ENCODE measurements at places on chromosomes 5 and 9. TPM values are rescaled to one million over a fixed set of nuclear protein-coding genes. Genes with fewer than 3 reads are reported as not detected.

CARTPT gene
- total RNA-seq = not detected

DNA sequence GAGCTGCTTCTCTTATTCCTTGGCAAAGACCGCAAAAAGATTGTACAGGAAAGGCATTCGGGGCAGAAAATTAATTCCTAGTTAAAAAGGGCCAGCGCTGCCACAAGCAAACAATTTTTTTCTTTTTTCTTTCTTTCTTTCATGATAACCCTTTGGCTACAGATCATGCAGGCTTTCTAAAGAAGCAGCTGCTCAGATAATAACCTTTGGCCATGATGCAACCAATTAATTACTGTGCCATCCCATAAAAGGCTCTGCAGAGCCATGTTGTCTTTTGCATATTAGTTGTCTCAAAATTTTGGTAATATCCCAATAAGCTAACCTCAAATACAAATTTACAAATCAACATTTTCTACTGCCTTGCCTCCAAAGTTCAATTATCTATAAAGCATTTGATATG lies 758.4 kb upstream of the SEMA6A start:
- no peak overlapping the region for H3K4me3 ChIP-seq
- H3K4me1 ChIP-seq = no peaks in the 10 kb centered on the region
- no peaks in the 10 kb centered on the region for H3K36me3 ChIP-seq
- H3K27ac ChIP-seq = no peak overlapping the region
- DNase-seq = no peak

- H3K36me3 ChIP-seq = no peaks in the 10 kb centered on the region
- no peak overlapping the region for H3K27ac ChIP-seq
- no peak for DNase-seq
- H3K4me1 ChIP-seq = peaks cover 12% of the 10 kb centered on the region
These were observed 226.4 kb downstream of the GNA14 start for GRCh38 chr9:77421506-77422265.

- H3K27ac ChIP-seq = peak overlapping the region; percentile 87
- H3K4me3 ChIP-seq = peak overlapping the region; percentile 76
- H3K4me1 ChIP-seq = peaks cover 26% of the 10 kb centered on the region
- H3K36me3 ChIP-seq = peaks cover 30% of the 10 kb centered on the region
These were observed 792 bp downstream of the NTMT1 start for GRCh38 chr9:129626625-129627284.

DNA sequence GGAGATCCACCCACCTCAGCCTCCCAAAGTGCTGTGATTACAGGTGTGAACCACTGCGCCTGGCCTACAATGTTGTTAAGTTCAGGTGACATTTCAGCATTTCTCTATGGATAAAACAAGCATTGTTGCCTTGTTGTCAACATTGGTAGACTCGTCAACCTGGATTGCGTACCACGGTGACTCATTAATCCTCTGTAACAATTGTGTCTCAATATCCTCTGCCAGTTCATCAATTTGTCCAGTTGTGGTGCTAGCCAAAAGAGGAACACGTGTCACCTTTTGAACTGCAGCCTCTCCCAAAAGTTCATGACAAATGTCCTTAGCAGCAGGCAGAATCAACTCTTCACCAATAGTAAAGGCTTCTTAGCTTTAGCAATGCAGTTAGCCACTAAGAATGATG lies 46.3 kb upstream of the LARP1 start:
- peaks cover 6% of the 10 kb centered on the region for H3K4me1 ChIP-seq
- H3K27me3 ChIP-seq = no peaks in the 10 kb centered on the region
- H3K36me3 ChIP-seq = no peaks in the 10 kb centered on the region
- no peak overlapping the region for H3K27ac ChIP-seq

GRCh38 chr5:150710165-150710564 lies 9.3 kb upstream of the RBM22 start:
- H3K4me1 ChIP-seq = no peaks in the 10 kb centered on the region
- no peaks in the 10 kb centered on the region for H3K27me3 ChIP-seq
- no peak for DNase-seq
- no peak overlapping the region for H3K27ac ChIP-seq

- peaks cover 78% of the 10 kb centered on the region for H3K4me1 ChIP-seq
- DNase-seq = peak; percentile 97
- H3K27me3 ChIP-seq = no peaks in the 10 kb centered on the region
- H3K27ac ChIP-seq = peak overlapping the region; percentile 94
- H3K36me3 ChIP-seq = no peaks in the 10 kb centered on the region
- H3K4me3 ChIP-seq = no peak overlapping the region
These were observed 100.6 kb downstream of the LHFPL2 start for GRCh38 chr5:78547731-78548615.

GRCh38 chr9:37309136-37309535 lies 113.4 kb upstream of the GRHPR start:
- no peak overlapping the region for H3K27ac ChIP-seq
- no peaks in the 10 kb centered on the region for H3K4me1 ChIP-seq
- H3K27me3 ChIP-seq = no peaks in the 10 kb centered on the region
- no peak overlapping the region for H3K4me3 ChIP-seq
- no peak for DNase-seq
- H3K36me3 ChIP-seq = no peaks in the 10 kb centered on the region

- peaks cover 14% of the 10 kb centered on the region for H3K4me1 ChIP-seq
- no peak for DNase-seq
- peaks cover 4% of the 10 kb centered on the region for H3K27me3 ChIP-seq
- no peaks in the 10 kb centered on the region for H3K36me3 ChIP-seq
- no peak overlapping the region for H3K4me3 ChIP-seq
These were observed 54.4 kb downstream of the KCNN2 start for GRCh38 chr5:114416254-114416653.

DNA sequence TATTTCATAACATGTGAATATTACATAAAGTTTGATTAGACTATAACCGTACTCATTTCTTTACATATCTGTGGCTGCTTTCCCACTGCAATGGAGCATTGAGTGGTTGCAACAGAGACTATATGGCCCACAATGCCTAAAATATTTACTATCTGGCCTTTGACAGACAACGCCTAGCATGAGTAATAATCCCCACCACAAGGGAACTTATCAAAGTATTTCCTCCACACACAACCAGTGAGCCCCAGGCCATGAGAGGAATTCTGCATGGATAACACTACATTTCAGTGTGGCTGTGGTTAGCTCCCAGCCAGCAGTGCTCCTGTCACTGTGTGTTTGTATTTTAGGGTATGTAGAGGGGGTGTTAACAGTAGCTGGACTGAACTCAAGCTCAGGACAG lies 54.8 kb downstream of the FAM81B start:
- H3K36me3 ChIP-seq = no peaks in the 10 kb centered on the region
- no peaks in the 10 kb centered on the region for H3K27me3 ChIP-seq
- H3K4me1 ChIP-seq = no peaks in the 10 kb centered on the region

- no peak overlapping the region for H3K4me3 ChIP-seq
- H3K36me3 ChIP-seq = peaks cover 19% of the 10 kb centered on the region
- peak; percentile 52 for DNase-seq
- peak overlapping the region; percentile 60 for H3K27ac ChIP-seq
- H3K4me1 ChIP-seq = peaks cover 42% of the 10 kb centered on the region
These were observed 35.6 kb downstream of the GPR21 start for GRCh38 chr9:123069010-123069481.

- no peak overlapping the region for H3K4me3 ChIP-seq
- H3K4me1 ChIP-seq = no peaks in the 10 kb centered on the region
- no peaks in the 10 kb centered on the region for H3K27me3 ChIP-seq
- no peak for DNase-seq
- no peak overlapping the region for H3K27ac ChIP-seq
- no peaks in the 10 kb centered on the region for H3K36me3 ChIP-seq
These were observed 196.4 kb downstream of the SEMA6A start for GRCh38 chr5:116378007-116378776.

- H3K27ac ChIP-seq = no peak overlapping the region
- no peaks in the 10 kb centered on the region for H3K4me1 ChIP-seq
- H3K27me3 ChIP-seq = no peaks in the 10 kb centered on the region
- no peak for DNase-seq
- no peaks in the 10 kb centered on the region for H3K36me3 ChIP-seq
- no peak overlapping the region for H3K4me3 ChIP-seq
These were observed 152.7 kb upstream of the ACTBL2 start for GRCh38 chr5:57635146-57635777.

GRCh38 chr5:158798140-158798539 lies 301.6 kb downstream of the EBF1 start:
- no peaks in the 10 kb centered on the region for H3K36me3 ChIP-seq
- no peaks in the 10 kb centered on the region for H3K4me1 ChIP-seq
- no peak overlapping the region for H3K27ac ChIP-seq
- H3K4me3 ChIP-seq = no peak overlapping the region
- DNase-seq = no peak

DNA sequence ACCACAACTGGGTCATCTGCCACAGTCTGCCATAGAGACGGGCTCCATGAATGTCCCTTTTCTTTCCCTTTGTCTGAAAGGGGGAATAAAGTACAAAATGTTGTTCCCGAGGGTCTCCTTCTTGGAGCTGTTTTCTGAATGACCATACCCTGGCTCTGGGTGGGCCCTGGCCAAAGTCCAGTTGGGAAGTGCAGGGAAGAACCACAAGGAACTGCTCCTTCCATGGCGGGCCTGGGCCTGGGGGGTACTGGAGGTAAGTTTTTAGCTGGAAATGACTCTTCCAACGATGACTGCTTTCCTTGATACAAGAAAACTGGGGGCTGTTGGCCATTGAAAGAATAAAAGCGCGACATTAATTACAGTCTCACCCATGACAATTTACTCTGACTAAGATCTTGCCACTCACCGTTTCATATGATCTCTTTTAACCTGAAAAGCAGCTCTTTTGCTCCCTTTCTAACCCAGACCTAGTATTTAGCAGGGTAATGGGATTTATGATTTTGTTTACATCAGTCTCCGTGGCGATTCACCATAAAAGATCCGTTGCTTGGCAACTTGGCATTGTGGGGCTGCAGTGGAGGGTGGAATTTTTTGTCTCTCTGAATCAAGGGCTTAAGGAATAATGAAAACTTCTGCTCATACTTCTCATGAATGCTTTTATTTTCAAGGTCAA lies 89.2 kb upstream of the PTCH1 start:
- no peaks in the 10 kb centered on the region for H3K36me3 ChIP-seq
- H3K4me3 ChIP-seq = no peak overlapping the region
- H3K27ac ChIP-seq = no peak overlapping the region

DNA sequence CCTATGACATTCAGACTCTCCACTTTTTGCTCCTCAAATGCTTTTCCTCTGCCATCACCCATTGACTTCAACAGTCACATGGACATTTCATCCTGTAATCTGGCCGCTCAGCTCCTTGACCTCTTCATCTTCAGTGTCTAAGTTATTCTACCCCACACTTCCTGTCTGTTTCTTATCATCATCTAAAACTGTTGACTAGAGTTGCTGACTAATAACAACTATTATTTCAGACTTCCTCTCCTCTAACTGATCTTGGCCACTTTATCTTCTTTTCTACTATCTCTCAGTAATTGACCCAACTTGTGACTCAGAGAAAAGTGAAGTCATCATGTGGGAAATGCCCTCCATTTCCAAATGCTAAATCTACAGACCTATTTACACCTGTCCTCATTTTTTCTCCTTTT lies 254.7 kb upstream of the TRPC7 start:
- H3K4me1 ChIP-seq = 0 out of 2 replicates have a peak, but pooled peaks cover 7% of the 10 kb centered on the region
- no peaks in the 10 kb centered on the region for H3K36me3 ChIP-seq
- H3K27ac ChIP-seq = no peak overlapping the region
- H3K27me3 ChIP-seq = no peaks in the 10 kb centered on the region
- no peak for DNase-seq
- no peak overlapping the region for H3K4me3 ChIP-seq

DNA sequence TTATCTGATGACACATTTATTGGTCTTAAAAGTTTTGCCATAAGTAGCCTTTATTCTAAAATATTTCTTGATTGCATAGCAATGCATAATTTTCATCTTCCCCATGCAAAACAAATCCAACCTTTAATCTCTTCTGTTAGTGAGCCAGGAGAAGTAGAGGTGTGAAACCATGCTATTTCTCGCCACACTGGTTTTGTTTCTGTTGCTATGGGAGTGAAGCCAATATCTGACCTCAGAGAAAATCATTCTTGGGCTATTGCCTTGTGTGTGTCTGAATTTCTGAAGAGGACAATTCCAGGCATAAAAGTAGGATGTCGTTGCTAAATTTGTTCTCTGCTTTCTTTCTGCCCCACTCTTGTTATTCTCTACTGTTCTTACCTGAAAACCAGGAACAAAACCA lies 183.6 kb downstream of the PTTG1 start:
- H3K4me3 ChIP-seq = no peak overlapping the region
- H3K36me3 ChIP-seq = no peaks in the 10 kb centered on the region
- no peaks in the 10 kb centered on the region for H3K4me1 ChIP-seq
- H3K27me3 ChIP-seq = no peaks in the 10 kb centered on the region

DNA sequence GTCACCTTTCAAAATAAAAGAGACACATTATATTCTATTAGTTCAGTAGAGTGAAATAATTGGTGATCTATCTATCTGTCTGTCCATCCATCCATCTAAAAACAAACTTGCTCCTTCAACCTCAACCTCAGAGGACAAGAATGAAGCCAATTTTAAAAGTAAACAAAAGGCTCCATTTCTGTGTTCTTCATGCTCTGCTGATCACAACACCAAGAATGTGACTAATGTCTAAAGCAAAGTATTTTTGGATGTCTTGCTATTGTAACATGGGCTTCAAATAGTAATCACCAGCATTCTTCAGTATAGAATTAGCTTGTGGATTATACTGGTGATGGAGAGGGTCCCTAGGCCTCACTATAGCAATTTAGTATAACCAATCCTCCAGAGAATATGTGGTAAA lies 1304.4 kb downstream of the MAT2B start:
- no peak overlapping the region for H3K27ac ChIP-seq
- no peaks in the 10 kb centered on the region for H3K4me1 ChIP-seq
- H3K4me3 ChIP-seq = no peak overlapping the region
- no peaks in the 10 kb centered on the region for H3K36me3 ChIP-seq
- no peak for DNase-seq

GRCh38 chr5:52786391-52786790 lies 1.3 kb upstream of the ITGA1 start:
- H3K4me1 ChIP-seq = peaks cover 37% of the 10 kb centered on the region
- no peak overlapping the region for H3K27ac ChIP-seq
- H3K36me3 ChIP-seq = no peaks in the 10 kb centered on the region
- no peaks in the 10 kb centered on the region for H3K27me3 ChIP-seq
- DNase-seq = no peak
- no peak overlapping the region for H3K4me3 ChIP-seq

DNA sequence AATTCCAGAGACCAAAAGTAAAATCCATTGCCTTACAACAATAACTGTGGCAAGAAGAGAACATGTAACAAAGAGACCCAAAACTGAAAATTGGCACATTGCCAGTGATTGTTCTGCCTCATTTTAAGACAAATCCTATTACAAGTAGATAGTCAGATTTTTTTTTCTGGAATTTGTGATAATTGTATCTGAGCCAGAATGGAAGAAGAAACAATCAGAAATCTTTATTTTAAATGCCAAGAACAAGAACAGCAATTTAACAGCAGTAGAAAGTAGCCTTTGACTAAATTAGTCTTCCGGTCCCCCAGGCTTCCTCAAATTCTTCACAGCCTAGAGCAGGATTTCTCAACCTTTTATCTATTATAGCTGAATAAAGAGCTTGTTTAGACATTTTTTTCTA lies 106.7 kb upstream of the PTPN3 start:
- H3K4me1 ChIP-seq = peaks cover 27% of the 10 kb centered on the region
- peak; percentile 5 for DNase-seq
- peak overlapping the region; percentile 32 for H3K27ac ChIP-seq
- no peaks in the 10 kb centered on the region for H3K36me3 ChIP-seq
